AG08395 (cell line): ENCODE measurements at places on chromosomes 2 and 18.

DNA sequence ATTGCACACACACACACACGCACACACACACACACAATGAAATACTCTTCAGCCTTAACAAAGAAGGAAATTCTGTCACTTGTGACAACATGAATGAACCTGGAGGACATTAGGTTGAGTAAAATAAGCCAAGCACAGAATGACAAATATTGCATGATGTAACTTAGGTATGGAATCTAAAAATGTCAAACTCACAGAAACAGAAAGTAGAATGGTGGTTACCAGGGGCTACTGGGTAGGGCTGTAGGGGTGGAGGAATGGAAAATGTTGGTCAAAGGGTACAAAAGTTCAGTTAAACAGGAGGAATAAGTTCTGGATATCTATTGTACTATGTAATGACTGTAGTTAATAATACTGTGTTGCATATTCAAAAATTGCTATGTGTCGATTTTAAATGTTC lies 29.5 kb downstream of the SCN2A start:
- DNase-seq: no peak

GRCh38 chr2:156116113-156116512 lies 216.4 kb downstream of the NR4A2 start:
- no peak for DNase-seq

DNA sequence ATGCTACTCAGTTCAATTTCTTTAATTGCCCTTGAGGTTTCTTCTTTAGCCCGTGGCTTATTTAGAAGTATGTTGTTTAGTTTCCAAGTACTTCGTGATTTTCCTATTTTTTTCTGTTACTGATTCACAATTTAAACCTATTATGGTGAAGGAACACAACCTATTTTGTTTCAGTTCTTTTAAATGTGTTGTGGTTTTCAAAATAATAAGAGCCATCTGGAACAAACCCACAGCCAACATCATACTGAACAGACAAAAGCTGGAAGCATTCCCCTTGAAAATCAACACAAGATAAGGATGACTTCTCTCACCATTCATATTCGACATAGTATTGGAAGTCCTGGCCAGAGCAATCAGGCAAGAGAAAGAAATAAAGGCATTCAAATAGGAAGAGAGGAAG lies 155.2 kb downstream of the GALNT1 start:
- no peak for DNase-seq

GRCh38 chr2:188292348-188293239 lies 920 bp downstream of the GULP1 start:
- peak; percentile 59 for DNase-seq

GRCh38 chr2:102433973-102434654 lies 11.2 kb downstream of the IL18RAP start:
- no peak for DNase-seq

- DNase-seq: no peak
These were observed 194.7 kb downstream of the RAB3GAP1 start for GRCh38 chr2:135246711-135247270.

GRCh38 chr2:7432436-7432835 lies 515.2 kb downstream of the RNF144A start:
- DNase-seq: no peak

DNA sequence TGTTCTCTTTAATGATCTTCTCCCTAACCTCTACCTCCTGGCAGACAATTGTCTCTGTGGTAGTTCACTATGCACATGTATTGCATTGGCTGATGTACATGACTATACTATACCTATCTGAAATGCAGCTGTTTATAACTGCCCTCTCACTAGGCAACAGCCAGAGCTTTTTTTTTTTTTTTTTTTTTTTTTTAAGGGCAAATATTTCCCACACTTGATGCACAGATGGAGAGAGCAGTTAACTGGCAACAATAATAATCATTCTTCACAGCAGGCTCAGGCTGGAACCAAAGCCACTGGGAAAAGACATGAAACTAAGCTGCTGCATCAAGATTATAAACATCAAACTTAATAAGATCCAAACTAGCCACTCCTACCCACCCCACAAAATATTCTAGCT lies 707.7 kb downstream of the LRP1B start:
- no peak for DNase-seq

GRCh38 chr2:98280376-98281102 lies 65.7 kb upstream of the CNGA3 start:
- peak; percentile 72 for DNase-seq

GRCh38 chr18:31587529-31587928 lies 4.1 kb upstream of the TTR start:
- no peak for DNase-seq
